Dermis microvascular lymphatic vessel endothelial cell (primary cell): ENCODE measurements at places on chromosomes 4 and X.

GRCh38 chr4:39543034-39543433 is 15.8 kb upstream of the UGDH start:
- no peak for DNase-seq

DNA sequence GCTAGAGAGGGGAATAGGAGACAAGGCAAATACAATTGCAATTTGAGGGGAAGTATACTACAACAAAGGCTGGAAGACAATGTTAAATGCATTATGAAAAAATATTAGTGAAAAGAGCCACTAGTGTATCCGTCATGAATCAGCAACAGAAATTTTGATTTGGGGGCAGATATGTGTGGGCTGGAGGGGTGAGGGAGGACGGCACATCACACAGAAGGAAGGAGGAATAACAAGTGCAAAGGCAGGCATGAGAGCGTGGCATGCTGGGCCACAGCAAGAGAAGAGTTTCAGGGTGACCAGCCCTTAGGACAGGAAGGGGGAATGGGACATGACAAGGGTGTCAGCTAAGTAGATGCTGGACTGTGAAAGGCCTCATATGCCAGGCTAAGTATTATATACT is 63.7 kb upstream of the NAP1L5 start:
- DNase-seq: no peak

DNA sequence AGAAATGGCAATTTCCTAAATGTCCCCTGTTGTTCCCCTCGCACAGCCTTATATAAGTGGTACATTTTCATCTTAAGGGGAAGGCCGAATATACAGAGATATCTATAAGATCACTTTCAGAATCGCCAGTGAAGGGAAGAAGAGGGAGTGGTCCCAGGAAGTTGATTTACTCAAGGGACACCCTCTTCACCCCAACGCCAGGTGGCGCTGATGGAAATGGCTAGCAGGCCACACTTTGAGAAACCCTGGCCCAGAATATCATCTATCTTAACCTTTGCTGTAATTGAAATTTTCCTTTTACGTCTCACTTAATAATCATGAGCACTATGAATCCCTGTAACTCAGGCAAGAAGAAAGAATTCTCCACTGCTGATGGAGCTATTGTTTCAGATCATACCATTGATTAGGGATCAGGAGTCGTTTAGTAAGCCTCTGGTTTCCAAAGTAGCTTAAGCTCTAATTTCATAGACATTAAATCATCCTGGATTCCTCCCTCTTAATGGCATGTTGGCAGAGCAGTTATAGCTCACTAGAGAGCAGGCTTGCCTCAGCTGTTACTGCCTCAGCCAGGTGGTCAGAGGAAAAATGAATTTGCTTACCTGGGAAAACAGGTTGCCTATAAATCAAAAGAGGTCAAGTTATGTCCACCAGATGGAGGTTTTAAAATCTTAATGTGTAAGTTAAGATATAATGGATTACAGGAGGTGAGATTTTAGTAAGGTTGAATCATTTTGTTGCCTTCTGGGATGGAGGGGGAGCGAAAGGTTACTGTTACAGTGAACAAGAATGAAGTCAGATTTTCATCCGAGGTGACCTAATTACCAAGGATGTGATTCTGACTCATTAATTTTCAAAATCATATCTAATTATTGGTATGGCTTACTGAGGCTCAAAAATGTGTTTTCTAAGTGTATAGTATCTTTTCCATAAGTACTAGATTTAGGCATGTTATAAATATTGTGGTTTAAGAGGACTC is 941.2 kb upstream of the TENM3 start:
- DNase-seq: no peak

- no peak for DNase-seq
These were observed 33.3 kb upstream of the GALNT7 start for GRCh38 chr4:173135241-173135847.

DNA sequence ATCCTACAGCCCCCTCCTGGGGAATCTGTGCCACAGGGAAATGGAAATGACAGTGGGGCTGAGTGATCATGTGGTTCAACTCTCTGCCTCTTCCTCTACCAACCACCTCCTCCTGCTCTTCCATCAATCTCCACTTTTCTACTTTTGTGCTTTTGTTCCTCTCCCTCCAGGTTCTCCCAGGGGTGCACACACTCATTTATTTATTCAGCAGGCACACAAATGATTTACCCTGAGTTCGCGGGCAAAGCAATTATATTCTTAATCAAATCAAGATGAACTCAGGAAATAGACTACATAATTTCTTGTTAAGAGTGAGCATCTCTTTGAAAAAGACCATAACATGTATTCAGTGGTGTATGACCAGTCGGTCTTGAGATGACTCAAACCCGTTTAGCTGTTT is 69.2 kb downstream of the VCX3A start:
- DNase-seq: no peak

DNA sequence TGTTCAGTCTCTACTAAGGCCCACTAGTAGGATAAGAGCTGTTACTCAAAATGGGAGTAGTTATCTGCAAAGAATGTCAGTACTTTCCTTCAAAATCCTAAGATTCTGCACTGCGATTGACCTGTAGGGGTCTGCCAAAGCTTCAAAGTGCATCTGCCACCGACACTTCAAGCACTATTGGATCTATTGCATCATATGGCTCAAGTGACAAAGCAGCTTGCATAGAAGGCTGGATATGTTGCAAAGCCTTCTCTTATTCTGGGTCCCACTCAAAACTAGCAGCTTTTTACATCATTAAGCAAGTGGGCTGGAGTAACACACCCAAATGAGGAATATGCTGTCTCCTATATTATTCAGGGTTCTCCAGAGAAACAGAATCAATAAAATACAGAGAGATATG is 115.4 kb upstream of the EMCN start:
- DNase-seq: no peak

- DNase-seq: no peak
These were observed 31.0 kb downstream of the NSG1 start for GRCh38 chr4:4417886-4418285.

DNA sequence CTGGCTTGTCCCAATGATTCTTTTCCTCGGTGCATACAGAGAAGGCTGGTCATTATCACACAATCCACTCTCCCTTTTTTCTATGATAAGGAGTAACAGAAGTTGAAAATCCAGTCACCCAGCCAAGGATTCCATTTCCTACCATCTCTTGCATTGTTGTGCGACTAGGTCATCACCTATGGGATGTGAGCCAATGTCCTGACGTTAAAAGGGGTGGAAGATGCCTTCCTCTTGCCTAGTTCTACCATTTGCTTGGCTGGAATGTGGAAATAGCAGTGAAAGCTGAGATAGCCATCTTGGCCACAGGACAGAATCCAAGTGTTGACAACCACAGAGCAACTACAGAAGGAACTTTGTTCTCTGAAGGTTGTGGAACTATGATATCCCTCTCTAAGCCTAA is 132.2 kb upstream of the KIT start:
- DNase-seq: no peak

- DNase-seq: no peak
These were observed 53.9 kb upstream of the UGT2B4 start for GRCh38 chr4:69549651-69550050.

GRCh38 chr4:121597346-121597934 is 99.3 kb downstream of the ANXA5 start:
- no peak for DNase-seq

DNA sequence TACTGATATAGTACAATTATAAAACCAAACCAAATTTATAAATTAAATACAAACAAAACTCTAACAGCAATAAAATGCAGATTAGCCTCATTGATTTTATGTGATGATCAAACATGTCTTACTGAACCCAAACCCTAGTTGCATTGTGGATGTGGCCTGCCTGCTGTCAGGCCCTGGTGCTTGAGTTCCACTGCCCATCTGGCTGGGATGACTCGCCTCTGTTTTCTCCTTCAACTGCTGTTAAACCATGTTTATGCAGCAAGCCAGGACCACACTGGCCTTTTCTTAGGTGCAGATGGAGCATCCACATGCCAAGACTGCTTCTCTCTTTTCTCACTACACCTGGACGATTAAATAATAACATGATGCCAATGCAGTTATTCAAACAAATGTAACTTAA is 22.6 kb downstream of the NAP1L5 start:
- DNase-seq: no peak

- DNase-seq: no peak
These were observed 8.0 kb upstream of the HNRNPD start for GRCh38 chr4:82381661-82382296.

DNA sequence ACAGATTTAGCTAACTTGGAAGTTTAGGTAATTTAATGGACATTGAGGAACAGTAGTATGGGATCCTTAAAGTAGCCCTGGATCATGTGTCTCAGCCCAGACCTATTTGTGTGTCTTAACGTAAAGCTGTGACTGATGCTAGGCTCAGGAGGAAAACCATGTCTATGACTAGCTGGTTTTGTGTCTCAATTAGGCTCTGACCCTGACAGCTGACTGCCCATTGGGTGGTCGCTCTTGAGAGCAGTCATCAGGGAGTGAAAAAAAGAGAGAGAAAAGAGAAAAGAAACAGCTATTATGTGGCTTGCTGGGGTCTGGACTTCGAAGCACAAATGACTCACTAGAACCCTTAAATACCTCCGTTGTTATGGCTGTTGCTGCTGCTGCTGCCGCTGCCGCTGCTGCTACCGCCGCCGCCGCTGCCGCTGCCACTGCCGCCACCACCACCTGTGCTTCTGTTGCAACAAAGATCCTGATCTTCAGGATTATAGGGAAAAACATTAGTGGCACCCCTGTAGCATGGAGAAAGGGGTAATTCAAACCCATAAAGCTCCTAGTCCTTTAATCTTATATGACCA is 70.7 kb downstream of the GSPT2 start:
- no peak for DNase-seq

GRCh38 chr4:122005064-122005755 is 53.4 kb upstream of the TRPC3 start:
- DNase-seq: no peak

DNA sequence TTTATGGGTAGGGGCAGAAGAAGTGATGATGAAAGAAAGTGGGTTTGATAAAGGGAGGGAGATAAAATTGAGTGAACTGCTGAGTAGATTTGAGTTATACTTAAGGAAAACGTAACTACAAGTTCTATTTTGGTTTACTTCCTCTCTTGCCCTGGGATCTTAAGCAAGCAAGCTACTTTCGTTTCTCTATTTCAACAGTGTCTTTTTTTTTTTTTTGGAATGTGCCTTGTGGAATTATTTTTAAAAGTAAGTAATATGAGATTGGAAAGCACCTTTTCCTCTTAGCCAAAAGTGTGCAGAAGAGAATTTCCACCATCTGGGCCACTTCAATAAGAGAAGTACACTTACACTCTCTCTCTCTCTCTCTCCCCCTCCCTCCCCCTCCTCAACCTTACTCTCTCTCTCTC is 16.0 kb upstream of the C4orf36 start:
- no peak for DNase-seq

GRCh38 chr4:103104886-103105285 is 5.3 kb upstream of the BDH2 start:
- DNase-seq: no peak

DNA sequence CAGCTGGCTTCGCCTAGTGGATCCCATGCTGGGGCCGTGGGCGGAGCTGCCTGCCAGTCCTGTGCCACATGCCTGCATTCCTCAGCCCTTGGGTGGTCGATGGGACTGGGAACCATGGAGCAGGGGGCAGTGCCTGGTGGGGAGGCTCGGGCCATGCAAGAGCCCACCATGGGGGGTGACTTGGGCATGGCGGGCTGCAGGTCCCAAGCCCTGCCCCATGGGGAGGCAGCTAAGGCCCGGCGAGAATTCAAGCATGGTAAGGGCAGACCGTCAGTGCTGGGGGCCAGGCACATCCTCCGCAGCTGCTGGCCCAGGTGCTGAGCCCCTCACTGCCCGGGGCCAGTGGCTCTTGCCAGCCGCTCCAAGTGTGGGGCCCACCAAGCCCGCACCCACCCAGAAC is 262.6 kb downstream of the CENPC start:
- no peak for DNase-seq

GRCh38 chr4:8435656-8436121 is 4.8 kb downstream of the ACOX3 start:
- no peak for DNase-seq

DNA sequence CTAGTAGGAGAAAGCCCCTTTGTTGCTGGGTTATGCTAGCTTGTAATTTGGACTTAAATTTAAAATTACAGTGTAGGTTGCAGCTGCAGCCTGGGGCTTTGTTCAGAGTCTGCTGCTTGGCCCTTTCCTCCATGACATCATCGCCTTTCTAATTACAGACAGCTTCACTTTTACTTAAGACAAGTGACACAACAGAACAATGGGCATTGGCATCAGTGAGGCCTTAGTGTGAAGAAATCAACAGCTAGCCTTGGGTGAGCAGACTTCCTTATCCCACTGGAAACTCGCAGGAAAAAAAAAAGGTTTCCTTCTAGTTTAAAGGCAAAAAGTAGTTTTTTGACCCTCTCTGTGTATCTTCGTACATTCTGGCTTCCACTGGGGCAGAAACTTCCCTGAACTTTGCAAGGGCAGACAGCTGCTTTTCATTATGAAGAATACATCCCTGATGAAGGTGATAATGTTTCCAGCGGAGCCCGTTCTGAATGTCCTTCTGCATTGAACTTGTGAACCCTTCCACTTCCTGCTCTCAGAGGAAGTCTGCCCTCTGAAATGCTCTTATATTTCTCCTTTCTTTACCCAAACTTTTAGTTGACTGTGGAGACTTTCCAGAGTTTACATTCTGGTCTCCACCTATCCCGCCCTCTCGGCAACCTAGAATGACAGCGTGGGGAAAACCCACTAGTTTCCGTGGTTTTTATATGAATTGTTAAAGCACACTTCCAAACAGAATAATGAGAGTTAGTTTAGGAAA is 123.2 kb upstream of the FAM9C start:
- DNase-seq: no peak

GRCh38 chrX:68196939-68197791 is 236.1 kb downstream of the OPHN1 start:
- DNase-seq: peak; percentile 58

DNA sequence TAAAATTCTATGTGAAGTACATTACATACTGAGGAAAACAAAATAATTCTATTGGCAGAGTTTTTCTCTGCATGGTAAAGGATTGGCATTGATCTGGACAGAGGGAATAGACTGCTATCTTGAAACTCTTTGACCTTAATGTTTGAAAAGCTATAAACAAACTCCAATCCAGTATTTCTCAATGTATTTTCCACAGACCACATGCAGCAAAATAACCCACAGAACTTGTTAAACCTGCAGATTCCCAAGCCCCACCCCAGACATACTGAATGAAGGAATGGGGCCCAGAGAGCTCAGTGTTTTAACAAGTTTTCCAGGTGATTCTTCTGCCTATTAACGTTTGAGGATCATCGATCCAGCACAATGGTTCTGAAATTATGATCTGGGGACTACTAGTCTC is 15.7 kb downstream of the RNF128 start:
- no peak for DNase-seq
